Skeletal muscle cell (primary cell): ENCODE measurements at places on chromosomes 5 and 9.

GRCh38 chr5:173016598-173017046 lies 33.1 kb downstream of the ATP6V0E1 start:
- peak; percentile 25 for DNase-seq

DNA sequence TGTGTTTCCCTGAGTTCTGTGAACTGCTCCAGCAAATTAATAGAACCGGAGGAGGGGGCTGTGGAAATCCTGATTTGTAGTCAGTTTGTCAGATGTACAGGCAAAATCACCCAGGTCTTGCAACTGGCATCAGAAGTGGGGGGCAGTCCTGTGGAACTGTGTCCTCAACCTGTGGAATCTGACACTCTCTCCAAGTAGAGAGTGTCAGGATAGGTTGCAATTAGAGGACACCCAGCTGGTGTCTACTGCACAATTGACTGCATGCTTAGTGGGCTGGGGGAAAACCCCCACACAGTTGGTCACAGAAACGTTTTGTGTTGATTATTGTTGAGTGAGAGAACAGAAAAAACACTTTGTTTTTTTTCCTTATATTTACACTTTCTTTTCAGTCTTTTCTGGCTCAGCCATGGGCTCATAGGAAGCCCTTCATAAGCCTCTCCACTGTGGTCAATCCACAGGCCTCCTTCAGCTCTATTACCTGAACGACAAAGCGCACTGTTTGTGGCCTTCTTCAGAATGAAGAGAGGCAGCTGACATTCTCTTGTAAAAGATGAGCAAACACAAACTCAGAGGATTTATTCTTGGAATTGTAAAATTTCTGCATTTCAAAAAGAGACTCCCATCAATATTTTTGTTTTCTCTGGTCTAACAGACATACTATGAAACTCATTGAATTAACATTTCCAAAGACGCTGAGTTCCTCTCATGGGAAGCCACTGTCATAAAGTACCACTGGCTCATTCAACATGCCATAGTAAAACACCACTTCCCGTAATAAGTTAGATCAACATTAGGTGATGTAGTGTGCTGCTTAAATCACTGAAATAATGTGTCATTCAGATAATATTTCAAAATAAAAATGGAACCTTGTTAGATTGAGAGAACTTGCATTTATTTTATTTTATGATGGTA lies 348.9 kb upstream of the RFX3 start:
- DNase-seq = no peak

DNA sequence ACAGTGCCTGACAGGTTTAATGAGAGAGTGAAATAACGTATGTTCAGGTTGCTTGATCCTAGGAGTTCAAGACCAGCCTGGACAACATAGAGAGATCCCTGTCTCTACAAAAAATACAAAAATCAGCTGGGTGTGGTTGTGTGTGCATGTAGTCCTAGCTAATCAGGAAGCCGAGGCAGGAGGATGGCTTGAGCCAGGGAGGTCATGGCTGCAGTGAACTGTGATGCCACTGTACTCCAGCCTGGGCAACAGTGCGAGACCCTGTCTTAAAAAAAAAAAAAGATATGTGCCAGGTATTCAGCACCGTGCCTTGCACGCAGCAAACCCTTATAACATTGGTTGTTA lies 38.8 kb upstream of the SPRY4 start:
- DNase-seq = no peak

DNA sequence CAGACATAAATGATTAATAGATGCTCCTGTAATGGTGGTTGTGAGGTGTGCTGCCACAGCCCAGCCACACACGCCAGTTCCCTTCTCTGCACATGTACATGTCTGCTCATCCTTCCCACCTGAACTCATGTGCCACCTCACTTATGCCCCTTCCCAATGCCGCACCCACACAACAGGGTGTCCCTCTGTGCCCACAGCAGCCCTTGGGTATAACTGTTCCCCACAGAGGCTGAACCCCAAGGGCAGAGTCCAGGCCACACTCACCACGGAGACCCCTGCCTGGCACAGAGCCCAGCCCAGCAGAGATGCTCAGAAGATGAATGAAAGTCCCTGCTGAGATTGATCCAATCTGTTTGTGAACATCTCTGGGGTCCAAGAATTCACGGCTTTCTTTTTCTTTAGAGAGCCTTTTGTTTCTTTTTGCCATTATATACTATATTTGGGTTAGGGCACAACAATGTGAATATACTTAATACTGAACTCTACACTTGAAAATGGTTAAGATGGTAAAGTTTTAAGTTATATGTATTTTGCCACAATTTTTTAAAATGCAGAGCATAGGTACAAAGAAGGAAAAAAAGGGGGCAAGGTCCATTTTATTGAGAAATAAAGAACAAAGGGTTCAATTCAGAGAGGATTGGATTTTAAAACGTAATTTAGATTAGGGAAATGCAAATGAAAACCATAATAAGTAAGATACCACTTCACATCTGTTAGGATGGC lies 29.6 kb downstream of the IRF1 start:
- DNase-seq = no peak

GRCh38 chr9:70260007-70260443 lies 1.2 kb downstream of the SMC5 start:
- no peak for DNase-seq
